Midbrain (tissue), 1 donor: ENCODE measurements at places on chromosomes 16 and 17.

DNA sequence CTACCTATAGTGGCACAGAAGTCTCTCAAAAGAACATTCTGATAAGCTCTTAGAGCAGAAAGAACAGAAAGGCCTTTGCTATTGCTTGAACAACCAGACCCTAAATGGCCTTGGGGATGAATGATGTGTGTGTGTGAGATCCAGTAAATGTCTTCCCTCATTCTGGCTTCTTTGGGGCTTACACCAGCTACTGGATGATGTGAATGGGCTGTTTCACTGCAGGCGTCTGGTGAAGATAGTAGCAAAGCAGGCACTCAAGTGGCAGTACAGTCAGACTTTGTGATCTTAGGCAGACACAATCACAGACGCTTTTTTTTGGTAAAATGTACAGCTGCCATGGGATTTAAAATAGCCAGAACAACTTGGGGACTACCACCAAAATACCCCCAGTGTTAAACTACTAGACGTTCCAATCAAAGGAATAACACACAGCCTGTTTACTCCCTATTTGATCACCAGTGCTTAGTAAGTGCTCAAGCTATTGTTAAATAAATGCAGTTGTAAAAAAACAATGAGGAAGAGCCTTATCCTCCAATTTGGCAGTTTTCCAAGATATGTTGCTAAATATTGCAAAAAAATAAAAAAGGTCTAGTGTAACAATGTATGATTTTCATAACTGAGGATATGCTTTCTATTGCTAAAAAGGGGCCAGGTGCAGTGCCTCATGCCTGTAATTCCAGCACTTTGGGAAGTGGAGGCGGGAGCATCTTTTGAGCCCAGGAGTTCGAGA is 17.9 kb downstream of the NDUFAB1 start:
- no peak for DNase-seq

GRCh38 chr16:10577305-10578202 is 2.8 kb downstream of the EMP2 start:
- no peak for DNase-seq

DNA sequence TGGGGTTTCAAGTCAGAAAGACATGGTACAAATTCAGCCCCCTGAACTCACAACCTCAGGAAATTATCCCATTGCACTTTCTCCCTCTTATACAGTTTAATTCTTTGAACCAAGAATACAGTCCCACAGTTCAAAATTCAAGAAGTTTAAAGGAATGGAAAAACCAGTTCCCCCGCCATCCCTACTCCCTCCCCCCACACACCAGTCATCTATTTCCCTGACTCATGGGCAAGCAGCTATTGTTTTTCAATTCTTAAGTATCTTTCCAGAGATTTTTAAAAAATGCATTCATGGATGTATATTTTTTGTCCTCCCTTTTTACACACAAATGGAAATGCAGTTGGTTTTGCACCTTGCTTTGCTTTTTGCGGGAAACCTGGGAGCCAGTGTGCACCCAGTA is 7.3 kb downstream of the SYCE1L start:
- no peak for DNase-seq

DNA sequence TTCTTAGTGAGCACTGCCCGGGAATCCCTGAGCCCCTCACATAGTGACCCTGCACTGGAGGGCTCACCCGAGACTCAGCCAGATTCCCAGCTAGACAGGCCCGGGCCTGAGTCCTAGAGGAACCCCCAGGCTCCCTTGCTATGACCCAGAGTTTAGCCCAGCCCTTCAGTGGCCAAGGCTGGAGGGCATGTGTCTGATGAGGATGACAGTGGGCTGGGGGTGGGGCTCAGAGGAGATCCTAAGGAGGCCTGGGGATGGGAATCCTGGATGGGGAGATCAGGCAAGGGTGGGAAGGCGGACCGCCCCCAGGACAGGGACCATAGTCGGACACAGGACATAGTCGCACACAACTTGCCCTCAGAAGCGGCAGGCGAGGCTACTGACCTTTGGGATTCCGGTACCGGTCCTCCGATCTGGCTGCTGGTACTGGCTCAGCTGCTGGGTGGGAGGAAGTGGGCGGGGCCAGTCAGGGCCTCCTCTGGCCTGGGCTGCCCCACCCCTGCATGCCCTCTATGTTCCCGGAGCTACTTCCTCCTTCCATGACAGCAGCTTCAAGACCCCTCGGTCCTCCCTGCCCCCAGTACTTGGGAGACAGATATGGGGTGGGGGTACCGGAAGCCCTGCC is 1.1 kb downstream of the CD79B start:
- DNase-seq, result no peak

DNA sequence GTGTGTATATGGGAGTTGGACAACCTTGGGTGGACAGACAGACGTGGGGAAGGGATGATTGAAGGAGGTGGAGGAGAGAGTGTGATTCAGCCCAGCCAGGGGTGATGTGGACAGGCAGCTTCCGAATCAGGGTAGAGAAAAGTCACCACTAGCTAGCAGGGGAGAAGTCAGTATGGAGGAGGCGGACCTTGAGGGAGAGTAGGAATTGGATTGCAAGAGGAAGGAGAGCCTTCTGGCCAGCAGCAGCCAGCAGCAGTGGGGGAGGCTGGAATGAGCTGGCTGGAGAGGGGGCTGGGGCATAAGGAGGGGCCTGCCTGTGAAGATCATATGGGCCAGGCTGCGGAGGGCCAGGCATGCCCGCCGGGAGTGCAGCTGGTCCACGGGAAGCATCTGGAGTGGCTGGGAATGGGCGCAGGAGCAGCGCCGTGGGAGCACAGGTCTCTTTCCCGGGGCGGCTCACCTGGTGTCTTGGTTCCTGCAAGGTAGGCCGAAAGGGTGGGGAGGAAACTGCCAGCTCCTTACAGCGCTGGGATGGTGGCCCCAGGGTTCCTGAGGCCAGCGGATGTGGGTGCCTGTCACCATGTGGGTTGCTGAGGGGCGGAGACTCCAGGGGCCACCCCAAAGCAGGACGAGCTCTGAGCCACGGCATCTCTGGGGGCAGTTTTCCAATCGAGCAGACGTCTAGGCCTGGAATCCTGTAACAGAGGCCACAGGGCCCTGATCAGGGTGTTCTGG is 235.3 kb downstream of the SEC14L1 start:
- DNase-seq, result no peak

- DNase-seq, result no peak
These were observed 197.6 kb downstream of the LAT start for GRCh38 chr16:29182501-29182900.

DNA sequence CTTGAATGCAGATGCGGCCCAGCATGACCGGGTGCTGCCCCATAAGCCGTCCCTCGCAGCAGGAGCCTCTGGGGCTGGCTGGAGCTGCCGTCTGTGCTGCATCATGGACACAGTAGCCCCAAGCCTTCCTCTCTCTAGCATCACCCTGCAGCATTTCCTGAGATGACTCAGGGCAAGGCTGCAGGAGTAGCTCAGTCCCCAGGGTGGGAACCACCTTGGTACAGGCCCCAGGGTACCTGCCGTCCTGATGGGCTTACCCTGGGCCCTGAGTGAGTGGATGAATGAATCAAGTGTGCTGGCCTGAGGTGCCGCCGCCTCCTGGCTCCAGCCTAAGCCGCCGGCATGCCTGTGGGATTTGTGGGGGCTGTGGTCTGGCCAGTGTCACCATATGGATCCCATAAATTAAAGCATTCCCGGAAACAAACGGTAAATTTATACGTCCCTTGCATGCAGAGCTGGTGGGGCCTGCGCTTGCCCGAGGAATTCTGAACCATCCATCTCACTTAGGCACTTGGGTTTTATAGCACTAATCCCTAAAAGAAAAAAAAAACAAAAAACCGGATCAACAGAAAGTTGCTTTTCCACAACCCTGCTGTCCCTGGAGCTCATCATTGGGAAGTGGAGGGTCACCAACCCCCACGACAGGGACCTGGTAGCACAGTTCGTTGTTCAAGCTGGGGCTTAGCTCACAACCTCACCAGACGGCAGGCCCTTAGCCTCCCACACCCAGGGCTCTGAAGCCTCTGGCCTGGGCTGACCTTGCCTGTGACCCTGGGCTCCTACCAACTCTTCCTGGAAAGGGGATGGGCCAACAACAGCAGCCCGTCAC is 242.6 kb upstream of the CIBAR2 start:
- DNase-seq, result no peak

- no peak for DNase-seq
These were observed 8.0 kb upstream of the HES7 start for GRCh38 chr17:8131844-8132441.

DNA sequence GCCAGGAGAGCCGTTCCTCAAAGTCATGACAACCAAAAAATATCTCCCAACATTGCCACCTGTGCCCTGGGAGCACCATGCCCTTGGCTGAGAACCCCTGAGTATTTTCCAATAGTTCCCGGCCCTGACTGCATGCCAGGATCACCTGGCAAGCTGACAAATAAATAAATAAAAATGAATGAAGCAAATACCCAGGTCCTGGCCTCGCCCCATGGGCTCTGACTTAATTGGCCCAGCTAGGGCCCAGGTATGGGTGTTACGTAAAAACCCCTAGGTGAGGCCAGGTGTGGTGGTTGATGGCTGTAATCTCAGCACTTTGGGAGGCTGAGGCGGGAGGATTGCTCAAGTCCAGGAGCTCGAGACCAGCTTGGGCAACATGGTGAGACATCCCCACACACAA is 2.7 kb upstream of the C16orf74 start:
- no peak for DNase-seq

- DNase-seq, result peak; percentile 20
These were observed 1.3 kb downstream of the MAPK8IP3 start for GRCh38 chr16:1707193-1707790.

- no peak for DNase-seq
These were observed 1.5 kb downstream of the GRB7 start for GRCh38 chr17:39738983-39739884.

DNA sequence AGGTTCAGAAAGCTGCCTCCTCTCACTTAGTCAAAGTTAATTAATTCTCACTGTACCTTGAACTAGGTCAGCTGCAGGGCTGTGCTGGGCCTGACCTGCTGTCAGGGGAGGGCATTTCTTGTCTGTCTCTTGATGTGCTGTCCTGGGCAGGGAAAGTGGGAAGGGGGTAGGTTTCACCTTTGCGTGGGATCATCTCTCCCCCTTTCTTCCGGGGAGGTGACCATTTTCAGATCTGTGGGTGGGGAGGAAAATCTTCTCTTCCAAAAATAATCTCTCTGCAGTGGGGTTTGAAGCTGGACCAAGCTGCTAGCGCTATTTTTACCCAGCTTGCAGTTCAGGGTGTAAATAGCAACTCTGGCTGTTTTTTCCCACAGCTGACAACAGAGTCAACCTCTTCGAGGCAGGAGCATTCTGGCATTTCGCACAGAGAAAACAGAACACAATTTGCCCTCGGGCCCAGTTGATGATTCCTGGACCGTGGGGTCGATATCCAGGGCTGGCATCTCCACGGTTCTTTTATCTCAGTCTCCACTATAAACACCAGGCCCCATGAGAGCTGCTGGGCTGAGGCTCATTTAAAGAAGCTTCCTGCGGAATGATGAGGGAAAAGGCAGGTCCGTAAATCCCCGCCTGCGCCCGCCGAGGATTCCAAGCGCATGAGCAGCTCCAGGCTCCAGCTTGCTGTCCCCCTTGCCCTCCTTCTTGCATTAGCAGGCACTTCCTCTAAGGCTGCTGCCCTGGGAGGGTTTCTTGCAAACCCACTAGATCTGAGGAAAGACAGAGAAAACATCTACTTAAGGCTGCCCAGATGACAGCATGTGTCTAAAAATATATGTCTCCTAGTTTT is 93.9 kb downstream of the YPEL2 start:
- no peak for DNase-seq

DNA sequence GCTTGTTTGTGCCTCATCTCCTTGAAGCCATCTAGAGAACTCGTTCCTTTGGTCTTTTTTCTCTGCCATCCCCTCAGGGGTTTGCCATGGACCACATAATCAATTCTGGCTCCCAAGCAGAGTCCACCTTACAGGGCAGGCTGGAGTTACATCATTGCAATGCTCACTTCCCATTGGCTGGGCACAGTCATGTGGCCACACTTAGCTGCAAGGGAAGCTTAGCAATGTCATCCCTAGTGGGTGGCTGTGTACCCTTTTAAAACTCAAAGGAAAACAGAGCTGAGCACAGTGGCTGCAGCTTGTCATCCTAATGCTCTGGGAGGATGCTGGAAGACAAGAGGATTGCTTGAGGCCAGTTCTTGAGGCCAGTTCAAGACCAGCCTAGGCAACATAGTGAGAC is 41.9 kb upstream of the POLR3E start:
- DNase-seq, result no peak

- no peak for DNase-seq
These were observed 6.7 kb upstream of the GOSR2 start for GRCh38 chr17:46916211-46916610.

DNA sequence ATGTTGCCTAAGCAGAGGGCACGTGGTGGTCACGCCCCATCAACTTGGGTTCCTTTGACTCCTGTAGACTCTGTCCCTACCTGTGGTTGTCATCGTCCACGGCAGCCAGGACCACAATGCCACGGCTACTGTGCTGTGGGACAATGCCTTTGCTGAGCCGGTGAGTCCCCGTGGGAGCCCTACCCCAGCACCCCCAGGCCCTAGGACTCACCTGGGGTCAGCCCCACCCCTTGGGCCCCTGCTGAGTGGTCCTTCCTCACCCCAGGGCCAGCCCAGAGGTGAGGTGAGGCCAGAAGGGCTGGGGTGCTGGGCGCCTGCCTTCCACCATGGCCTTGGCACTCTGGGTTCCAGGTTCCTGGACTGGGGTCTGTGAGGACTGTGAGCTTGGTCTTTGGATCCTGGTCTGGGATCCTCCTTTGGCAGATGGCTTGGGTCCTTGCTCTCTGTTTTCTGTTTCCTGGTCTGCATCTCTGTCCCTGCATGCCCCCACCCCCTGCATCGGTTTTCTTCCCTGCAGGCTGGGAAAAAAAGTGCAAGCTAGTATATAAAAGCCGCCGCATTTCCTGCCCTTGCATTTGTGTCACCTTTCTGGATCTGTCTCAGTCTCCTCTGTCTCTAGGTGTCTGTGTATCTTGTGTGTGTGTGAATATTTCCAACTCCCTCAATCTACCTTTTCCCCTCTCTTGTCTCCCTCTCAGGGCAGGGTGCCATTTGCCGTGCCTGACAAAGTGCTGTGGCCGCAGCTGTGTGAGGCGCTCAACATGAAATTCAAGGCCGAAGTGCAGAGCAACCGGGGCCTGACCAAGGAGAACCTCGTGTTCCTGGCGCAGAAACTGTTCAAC is 17.5 kb downstream of the STAT5A start:
- DNase-seq, result no peak

DNA sequence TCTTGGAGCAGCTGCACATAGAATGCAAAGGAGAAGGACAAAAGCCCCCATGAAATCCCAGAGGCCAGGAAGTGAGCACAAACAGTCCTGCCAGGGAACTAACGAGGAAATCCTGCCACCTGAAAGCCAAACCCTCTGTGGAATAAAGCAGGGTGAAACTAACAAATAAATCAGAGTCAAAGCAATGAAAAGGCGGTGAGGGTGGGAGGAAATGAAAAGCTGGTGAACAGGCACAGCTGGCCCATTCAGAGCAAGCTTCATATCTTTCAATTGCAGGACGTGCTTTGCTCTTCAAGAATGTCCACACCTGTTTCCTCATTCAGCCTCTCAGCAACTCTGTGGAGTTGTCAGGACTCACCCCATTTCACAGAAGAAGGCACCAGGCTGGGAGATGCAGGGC is 108.1 kb downstream of the ABCC12 start:
- DNase-seq, result no peak

- peak; percentile 65 for DNase-seq
These were observed at the start of gene GALK1 for GRCh38 chr17:75764711-75765421. Gene GALK1 (minus strand): TSS chr17:75765192. CDS start chr17:75765136, 56 bp downstream.

- no peak for DNase-seq
These were observed 10.2 kb downstream of the MFSD6L start for GRCh38 chr17:8788998-8789397.
